ENCODE measurements at places on chromosomes 2 and 18. TPM values are rescaled to one million over a fixed set of nuclear protein-coding genes. Genes with fewer than 3 reads are reported as not detected.

CCDC150 gene
- total RNA-seq, result 6.1 TPM

LCT gene
- total RNA-seq, result not detected

DNA sequence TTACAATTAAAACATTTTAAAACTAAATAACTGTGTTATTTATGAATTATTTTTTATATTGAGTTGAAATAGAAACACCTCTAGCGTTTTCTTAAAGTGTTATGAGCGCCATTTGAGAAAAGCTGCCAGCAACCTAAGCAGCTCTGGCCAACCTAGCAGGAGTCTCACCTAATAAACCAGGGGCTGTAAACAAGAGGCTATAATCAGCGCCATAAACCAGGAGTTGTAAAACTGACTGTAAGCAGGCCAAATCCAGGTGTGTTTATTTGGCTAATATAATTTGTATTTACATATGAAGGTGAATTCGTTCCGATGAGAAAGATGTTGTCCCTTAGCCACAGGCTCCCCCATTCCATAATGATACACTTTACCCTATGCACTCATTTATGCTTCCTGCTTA is 34.7 kb downstream of the LRRTM1 start:
- H3K27me3 ChIP-seq, result no peaks in the 10 kb centered on the region
- no peak overlapping the region for H3K4me3 ChIP-seq
- no peak overlapping the region for H3K27ac ChIP-seq

DNA sequence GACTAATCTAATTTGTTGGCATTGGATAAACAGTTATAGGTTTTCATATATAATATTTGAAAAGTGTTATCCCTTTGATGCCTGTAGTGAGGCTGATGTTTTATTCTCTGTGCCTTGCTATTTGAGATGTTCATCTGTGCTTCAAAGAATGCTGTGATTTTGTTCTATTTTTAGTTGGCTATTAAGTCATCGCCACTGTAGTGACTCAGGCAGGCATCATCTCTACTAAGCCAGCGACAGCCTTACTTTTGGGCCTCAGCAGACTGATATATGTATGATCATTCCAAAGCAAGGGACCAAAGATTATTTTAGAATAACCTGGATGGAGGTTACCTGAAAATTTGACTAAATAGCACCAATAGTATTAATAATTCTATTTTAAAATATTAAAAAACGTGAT is 1674.5 kb upstream of the NXPH2 start:
- DNase-seq, result no peak
- H3K36me3 ChIP-seq, result no peaks in the 10 kb centered on the region
- no peak overlapping the region for H3K4me3 ChIP-seq
- no peaks in the 10 kb centered on the region for H3K27me3 ChIP-seq
- no peak overlapping the region for H3K27ac ChIP-seq

Measured in osteocyte (in vitro differentiated cells).